Fibroblast of skin of right quadriceps (primary cell): ENCODE measurements at places on chromosomes 5 and 9.

GRCh38 chr9:102844716-102845115 lies 150.4 kb upstream of the CYLC2 start:
- no peak for DNase-seq

GRCh38 chr9:130830231-130830760 lies 4.8 kb upstream of the ABL1 start:
- DNase-seq, result no peak

- no peak for DNase-seq
Observed at GRCh38 chr9:137435980-137436760, 5.0 kb downstream of the ENTPD8 start.

- DNase-seq, result peak; percentile 55
Observed at GRCh38 chr9:4012441-4012840, 287.4 kb downstream of the GLIS3 start.

- DNase-seq, result no peak
Observed at GRCh38 chr9:112279501-112279900, 53.9 kb downstream of the PTBP3 start.

DNA sequence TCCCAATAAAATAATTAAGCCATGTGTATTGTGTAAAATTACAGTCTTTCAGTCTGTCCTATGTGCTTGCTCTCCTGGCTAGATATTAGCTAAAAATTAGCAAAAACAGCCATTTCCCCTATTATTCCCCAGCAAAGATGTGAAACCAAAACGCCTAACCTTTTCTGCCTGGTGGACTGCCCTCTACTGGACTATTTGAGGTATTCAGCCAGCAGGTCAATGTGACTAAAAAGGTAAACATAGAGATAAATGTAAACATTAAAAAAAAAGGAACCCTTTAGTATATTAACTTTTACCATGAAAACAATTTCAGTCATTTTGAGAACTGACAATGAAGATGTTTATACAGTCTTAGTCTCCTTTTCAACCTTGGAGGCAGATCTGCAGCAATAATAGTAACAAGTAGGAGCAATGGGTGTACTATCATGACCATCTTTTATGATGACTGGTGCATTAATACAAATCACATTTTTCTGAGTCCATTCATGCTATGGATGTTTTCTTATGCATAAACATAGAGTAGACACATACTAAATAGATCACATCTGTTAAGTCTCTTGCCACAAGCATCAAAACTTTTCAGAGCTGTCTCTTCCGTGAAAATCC lies 10.1 kb downstream of the ATG12 start:
- peak; percentile 35 for DNase-seq
